CD8-positive, alpha-beta memory T cell (primary cell): ENCODE measurements at places on chromosomes 3 and 15.
A peak's percentile ranks its signal among the peaks of the same experiment; 100 is the strongest.

- no peak for DNase-seq
These were observed 29.0 kb downstream of the PTPN23 start for GRCh38 chr3:47409688-47410416.

DNA sequence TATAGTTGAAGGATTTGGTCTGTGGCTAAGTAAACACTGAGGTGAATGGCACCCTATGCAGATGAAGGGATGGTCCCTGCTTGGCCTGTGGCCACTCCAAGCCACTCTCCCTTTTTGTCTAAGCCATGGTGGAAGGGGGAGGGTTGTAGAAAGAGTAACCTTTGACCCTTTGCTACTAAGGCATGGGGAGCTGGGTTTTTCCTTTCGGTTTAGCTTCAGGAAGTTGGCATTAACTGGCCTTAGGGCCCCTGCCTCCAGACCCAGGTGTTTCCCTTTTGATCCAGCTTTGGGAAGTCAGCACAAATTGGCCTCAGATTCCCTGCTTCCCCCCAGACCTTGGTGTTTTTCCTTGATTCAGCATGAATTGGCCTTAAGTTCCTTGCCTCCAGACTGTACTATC lies 49.5 kb downstream of the EFCAB12 start:
- DNase-seq = no peak

GRCh38 chr3:157263027-157263426 lies 103.1 kb upstream of the CCNL1 start:
- no peak for DNase-seq

- DNase-seq = no peak
These were observed 245.2 kb downstream of the TLE3 start for GRCh38 chr15:69852482-69852881.

DNA sequence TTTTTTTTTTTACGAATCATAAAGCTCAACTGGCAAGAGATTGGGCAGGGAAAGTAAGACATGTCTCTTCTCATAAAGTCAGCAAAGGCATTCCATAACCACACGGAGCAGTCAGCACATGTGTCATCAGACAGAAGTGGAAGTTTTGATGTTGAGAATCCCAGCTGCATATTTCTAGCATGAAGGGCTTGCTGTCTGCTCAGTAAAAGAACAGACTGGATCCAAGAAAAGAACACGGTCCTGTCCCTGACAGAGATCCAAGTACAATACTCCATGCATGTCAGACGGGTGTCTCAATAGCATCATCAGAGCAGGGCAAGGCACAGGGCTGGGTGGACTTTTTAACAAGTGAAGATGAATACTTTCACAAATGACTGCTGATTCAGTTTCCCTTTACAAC lies 38.2 kb downstream of the ABI3BP start:
- DNase-seq = no peak

- peak; percentile 70 for DNase-seq
These were observed 185.1 kb downstream of the GOLGA6L6 start for GRCh38 chr15:20356444-20356910.

DNA sequence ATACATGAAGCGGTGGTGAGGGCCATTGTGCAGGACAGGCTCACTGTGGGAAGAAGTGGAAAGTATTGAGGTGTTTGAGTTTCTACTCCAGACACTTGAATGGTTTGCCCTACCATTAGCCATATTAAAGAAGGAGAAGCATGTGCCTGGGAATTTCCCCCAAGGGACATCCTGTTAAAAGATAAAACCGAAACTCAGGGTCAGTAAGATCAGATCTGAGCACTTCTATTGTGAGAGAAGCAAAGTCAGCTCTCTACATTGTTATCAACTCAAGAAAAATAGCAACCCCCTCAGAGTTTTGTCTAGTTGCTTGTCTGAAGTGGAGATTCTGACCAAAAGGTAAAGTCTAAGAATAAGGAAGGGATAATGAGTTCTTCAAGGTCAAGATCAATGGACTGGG lies 269.8 kb downstream of the CHST2 start:
- DNase-seq = no peak

DNA sequence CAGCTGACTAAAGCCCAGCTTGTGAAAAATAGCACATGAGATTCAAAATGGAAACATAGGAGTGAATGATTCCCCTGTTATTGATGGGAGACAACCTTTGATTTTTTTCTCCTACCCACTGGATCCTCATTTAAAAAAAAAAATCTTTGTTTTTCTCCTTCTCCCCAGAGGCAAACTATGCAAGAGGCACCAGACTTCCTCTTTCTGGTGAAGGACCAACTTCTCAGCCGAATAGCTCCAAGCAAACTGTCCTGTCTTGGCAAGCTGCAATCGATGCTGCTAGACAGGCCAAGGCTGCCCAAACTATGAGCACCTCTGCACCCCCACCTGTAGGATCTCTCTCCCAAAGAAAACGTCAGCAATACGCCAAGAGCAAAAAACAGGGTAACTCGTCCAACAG lies 2.6 kb downstream of the CACNA1D start:
- no peak for DNase-seq

- DNase-seq = no peak
These were observed 53.3 kb downstream of the AAGAB start for GRCh38 chr15:67201136-67201535.

GRCh38 chr3:60742606-60743145 lies 508.6 kb downstream of the FHIT start:
- DNase-seq = no peak

DNA sequence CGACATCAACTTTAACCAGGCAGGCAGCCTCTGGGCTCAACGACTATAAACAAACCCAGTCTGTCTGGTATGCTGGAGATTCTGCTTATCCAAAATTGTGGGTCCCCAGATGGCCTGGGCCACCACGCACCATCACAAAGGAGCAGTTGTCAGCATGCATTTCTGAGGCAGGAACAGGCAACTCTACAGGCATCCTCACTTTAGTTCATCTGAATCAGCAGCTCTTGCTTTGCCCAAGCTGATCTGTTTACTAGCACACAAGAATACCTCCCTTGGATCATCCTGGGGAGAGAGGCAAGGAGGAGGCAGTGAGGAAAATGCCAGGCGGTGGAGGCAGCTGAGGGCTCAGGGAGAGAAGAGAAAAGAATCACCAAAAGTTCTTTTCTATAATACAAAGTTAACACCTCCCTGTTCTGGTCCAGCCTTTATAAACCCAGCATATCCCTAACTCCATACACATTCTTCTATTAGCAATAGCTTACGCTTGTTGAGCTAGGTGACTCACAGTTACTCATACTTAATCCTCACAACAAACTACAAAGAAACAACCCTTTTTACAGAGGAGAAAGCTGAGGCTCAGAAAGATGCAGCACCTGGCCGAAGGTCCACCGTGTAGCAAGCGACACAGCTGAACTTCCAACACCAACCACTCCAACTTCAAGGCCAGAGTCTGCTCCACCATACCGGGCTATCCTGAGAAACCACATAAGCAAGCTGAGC lies 33.6 kb downstream of the ZDHHC3 start:
- no peak for DNase-seq

DNA sequence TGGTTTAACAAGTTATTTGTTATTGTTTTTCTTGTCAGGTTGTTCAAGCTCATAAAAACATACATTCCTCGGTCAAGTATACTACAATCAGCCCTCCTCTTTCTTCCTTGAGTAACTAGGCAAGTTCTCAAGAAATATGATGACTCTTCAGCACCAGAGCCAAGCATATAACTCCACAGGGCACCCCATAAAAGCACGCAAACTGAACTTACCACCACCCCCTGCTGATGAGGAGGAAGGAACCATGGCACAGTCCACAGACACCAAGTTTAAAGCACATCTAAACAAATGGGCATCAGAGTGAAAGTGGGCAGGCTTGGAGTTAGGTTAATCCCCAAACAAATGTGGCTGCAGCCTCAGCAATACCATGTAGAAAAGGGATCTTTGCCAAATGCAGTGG lies 5.3 kb downstream of the IP6K2 start:
- no peak for DNase-seq

DNA sequence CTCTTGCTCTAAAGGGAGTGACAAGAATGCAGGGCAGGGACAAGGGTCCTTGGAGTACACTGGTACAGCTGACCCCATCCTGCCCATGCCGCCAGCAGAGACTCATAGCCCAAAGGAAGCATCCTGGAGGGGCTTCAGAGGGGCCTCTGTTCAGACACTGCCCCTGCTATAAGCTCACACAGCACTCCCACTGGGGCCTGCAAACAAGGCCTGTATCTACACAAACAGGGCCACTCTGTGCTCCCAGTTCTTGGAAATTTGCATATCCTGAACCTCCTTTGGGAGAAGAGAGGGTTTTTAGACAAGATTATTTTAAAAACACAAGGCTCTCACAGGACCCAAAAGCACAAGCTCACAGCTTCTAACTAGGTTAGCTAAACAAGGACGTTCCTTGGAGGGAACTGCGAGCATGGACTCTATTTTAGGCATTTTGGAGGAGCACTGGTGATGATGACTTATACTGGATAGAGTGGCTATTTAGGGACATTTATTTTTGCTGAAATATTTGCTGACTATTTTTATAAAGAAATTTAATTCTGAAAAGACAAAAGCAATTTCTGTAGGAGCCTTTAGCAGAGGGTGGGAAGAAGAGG lies 16.4 kb upstream of the ANKRD34C start:
- no peak for DNase-seq

GRCh38 chr3:24589931-24590880 lies 95.6 kb upstream of the THRB start:
- DNase-seq = no peak

DNA sequence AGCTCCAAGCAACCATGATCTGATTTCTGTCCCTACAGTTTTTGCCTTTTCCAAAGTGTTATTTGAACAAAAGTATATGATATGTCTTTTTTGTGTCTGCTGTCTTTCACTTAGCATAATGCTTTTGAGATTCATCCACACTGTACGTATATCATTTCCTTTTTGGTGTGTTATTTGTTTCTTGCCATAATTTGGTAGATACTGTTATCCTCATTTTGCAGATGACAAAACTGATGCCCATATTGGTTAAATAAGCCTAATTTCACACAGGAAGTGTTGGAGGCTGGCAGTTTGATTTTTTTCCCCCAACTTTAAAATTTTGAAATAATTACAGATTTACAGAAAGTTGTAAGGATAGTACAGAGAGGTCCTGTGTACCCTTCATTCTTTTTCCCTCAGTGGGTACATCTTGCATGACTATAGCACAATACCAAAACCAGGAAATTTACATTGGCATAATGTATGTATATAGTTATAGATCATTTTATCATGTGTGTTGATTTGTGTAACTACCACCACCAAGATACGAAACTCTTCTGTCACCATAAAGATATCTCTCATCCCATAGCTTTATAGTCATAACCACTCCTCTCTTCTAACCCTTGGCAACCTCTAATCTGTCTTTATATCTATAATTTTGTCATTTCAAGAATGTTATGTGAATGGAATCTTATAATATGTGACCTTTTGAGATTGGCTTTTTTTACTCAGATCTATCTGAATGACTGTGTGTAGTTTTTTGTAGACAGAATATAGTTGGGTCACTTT lies 55.6 kb downstream of the RASA2 start:
- DNase-seq = no peak

DNA sequence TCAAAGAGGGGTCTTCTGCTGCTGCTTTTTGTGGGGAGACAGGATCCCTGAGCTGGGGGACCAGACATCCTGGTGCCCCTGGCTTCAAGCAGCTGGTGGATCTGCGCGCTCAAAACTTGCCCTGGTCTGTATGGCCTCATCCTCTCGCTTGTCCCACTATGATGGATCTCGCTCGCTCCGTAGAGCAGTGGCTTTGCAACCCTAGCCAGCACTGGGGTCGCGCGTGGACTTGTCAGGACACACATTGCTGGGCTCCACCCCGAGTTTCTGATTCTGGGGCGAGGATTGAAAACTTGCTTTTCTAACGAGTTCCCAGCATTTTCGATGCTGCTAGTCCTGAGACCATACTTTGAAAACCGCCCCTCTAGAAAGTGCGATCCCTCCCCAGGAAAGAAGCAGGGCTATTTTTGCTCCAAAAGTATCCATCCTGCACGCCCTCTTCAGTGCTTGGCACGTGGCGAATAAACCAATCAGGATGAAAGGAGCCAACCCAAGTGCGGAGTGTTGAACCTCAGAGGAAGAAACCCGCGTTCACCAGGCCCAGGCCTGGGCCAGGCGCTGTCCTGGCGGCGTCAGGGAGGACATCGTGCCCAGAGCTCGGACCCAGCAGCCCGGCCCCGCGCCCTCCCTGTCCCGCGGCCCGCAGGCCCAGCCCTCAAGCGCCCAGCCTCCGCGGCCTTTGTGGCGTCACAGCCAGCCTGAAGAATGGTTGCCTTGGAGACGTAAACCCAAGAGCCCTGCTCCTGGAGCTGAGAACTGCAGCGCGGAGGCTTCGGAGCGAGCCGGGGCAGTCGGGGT lies at the start of gene CFAP100:
TSS of gene CFAP100 (plus strand) at position 731 of the 798 bp plus-strand sequence. CDS start 1,092 bp downstream, outside the sequence.
- DNase-seq = no peak

DNA sequence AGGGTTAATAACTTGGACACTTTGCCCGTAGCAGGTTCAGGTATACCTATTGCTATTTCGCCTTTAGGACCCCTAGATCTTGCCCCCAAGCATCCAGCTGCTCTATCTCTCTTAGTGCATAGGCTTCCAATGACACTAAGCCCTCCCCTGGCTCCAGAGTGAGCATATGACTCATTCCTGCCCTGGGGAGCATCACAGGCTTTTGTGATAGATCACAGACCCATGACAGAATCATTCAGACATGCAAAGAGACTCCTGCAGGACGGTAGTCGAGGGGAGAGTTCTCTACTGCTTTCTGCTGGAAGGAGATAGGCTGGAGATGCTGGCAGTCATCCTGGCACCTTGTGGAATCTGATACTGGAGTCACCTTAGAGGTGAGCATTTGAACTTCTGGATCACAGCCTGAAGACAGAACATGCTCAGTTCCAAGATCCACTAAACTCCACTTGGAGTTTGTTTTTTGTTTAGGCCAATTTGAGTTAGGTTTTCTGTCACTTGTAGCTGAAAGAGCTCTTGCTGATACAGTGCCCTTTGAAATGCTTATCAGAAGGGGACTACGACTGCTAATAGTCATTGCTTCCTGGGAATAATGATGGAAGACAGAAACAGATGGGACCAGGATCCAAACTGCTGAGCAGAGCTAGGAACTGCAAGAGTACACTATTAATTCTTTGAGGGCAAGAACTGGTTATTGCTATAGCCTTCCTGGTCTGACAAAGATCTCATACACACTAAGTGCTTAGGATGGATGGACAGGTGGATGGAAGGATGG lies 11.0 kb downstream of the LYSMD2 start:
- no peak for DNase-seq

DNA sequence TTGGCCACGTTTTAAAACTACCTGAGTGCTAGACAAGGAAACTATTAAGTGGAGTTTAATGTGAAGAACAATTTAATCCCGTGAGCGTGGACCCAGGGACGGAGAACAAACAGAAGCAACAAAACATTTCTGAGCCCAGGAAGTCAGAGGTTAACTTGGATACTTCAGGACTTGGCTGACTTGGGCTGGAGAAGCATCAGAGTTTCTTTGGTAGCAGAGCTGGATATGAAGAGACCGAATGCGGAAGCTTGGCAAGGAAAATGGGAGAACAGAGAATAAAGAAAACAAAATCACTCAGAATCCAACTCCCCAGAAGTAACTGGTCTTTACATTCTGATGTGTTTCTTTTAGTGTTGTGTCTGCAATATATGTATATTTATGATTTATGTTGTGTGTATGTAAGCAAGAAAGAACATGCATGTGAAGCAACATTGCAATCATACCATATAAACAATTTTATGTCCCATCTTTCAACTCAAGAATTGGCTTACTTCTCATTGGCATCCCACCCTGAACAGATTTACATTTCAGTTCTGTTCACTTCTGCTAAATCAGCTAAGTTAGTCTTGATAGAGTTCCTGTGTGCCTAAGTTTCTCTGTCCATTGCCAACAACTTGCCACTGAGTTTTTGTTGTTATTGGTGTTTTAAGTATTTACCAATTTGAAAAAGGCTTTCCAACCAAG lies 17.2 kb upstream of the PLOD2 start:
- DNase-seq = no peak
